T follicular helper cell (primary cell): ENCODE measurements at places on chromosomes 16 and 17.
A peak's percentile ranks its signal among the peaks of the same experiment; 100 is the strongest.

DNA sequence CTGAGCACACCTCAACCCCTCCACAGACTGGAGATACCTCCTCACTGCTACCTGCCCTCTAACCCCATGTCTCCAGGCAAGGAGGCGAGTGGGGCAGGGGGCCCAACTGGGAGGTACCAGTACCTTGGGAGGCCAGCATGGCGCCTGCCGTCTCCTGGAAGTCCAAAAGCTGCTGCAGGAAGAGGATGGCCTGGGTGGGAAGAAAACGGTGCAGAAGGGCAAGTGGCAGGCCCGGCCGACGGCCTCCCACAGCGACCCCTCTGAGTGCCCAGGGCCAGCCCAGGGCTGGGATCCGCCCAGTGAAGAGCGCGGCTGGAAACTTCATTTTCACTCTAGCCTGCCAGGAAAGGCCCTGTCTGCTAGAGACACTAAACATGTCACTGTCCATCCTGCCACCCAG is 8.5 kb downstream of the ZACN start:
- DNase-seq = no peak

DNA sequence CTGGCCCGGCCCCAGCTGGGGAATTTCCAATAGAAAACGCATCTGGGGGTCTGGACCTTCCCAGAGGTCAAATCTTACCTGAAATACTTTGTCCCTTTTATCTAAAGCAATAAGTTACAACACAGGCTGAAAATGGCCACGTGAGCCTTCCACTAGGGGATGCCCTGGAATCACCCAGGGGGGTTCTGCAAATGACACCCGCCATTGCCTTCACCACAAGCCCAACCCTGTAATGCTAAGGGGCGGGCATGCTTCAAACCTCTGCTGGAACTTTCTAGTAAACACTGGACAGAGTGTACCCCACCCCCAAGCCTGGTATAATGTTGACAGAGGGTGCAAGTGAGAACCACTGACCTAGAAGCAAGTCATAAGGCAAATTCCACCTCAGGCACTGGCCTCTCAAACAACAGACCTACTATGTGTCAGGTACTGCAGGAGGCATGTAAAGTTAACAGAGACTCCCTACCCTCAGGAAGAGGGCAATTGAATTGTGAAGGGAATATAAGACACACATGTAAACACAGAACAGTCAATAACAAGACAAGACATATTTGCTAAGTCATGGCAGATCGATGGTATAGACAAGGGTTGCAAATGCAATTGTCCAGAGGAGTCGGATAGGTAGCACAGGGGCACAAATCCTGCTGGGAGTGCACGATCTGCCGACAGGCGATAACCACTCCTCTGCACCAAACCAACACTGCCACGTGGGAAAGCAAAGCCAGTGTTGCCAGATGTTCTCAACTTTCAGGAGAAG is 59.0 kb downstream of the ARHGAP17 start:
- DNase-seq = no peak

DNA sequence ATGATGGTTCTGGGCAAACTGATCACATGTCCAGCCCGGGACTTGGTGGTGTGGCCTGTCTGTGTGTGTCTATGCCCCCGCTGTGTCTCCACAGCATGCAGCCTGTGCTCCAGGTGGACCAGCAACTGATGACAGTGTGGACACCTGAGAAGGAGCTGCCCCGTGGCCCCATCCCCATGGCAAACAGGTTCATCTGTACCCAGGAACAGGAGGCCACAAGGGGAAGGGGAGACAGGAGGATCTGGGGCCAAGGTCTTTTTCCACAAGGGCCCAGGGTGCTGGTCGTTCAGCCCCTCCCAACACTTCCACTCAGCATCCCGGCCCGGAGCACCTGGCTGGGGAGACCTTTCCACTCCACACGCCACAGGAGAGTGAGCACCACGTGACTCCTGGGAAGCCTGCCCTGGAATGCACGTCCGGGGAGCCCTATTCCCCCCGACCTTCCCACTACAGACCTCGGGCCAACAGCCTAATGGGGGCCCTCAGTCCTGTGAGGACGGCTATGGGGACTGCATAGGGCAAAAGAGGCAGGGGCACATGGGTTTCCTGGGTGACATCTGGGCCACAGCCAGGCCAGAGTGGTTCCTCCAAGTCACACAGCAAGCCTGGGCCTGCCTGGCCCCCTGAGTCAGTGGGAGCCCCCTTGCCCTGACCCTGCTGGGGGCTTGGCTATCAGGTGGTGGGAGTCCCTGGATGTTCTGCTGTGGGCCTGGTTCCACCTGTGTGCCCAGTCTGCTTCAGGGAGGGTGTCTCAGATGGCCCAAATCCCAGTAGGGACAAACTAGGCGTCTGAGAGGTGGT is 20.8 kb upstream of the NXPH3 start:
- DNase-seq = no peak

DNA sequence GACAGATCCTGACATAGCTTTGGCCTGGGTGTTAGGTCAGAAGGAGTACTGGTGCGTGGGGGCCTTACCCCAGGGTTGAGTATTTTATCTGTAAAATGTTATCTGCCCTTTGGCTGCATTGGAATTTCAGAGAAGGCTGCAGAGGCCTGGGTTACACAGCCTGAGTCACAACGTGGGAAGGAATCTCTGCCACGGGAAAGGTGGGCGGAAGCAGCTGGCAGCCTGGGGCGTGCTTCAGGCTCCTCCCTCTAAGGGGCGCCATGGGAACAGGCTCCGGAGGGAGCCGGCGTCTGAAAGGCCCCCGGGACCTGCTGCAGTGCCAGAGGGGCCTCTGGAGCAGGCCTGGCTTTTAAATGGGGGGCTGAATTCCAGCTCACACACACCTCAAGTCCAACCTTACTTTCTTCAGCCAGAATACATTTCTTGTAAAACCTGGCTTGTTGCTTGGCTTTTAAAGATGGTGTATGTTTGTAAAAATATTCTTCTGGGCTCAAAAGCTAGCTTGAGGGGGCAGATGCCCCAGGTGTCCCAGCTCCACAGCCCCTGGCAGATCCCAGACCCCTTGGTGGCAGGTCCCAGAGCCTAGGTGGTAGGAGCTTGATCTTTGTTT is 142.2 kb downstream of the RAB11FIP4 start:
- DNase-seq = no peak

DNA sequence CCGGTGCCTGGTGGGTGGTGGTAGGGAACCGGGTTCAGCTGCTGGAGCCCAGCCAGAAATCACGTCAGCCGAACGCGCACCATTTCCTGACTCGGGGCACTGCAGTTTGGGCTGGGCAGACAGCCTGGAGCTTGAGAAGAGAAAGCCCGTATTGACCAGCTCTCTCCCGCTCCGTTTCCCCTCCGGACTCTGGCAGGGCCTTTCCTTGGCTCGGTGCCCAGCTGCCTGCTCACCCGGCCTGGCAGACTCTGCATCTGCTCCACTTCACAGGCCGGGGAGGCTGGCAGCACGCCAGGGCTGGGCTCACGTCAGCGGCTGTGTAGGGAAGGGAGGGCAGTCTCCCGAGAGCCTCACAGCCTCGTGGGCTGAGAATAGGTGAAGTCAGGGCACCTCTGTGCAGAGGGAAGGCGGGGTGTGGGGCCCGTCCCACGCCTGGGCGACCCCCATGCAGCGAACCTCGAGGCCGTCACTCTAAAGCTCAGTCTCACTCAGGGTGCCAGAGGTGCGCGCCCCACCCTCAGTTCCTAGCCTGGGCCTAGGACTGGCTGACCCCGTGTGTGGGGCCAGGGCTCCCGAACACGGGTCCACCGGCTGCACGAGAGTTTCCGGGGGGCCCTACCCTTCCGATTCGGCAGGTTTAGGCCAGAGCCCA is 59.1 kb downstream of the OR1D5 start:
- peak; percentile 49 for DNase-seq

DNA sequence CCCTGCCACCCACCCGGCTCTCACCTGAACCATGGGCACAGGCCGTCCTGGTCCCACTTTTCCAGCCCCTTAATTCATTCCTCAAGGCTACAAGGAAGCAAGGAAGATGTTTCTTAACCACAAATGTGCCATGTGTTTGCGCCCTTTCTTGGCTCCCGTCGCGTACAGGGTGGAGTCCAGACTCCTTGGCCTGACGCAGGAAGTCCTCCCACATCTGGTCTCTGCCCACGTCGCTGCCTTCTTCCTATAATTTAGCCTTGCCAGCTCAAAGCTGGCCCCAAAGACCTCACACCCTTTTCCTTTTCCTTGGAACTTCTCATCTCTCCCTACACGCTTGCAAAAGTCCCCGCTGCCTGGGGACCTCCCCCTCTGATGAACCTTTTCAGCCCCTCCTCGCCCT is 38.8 kb upstream of the BHLHA9 start:
- no peak for DNase-seq

GRCh38 chr16:54067322-54068065 is 219.1 kb downstream of the IRX3 start:
- DNase-seq = no peak

DNA sequence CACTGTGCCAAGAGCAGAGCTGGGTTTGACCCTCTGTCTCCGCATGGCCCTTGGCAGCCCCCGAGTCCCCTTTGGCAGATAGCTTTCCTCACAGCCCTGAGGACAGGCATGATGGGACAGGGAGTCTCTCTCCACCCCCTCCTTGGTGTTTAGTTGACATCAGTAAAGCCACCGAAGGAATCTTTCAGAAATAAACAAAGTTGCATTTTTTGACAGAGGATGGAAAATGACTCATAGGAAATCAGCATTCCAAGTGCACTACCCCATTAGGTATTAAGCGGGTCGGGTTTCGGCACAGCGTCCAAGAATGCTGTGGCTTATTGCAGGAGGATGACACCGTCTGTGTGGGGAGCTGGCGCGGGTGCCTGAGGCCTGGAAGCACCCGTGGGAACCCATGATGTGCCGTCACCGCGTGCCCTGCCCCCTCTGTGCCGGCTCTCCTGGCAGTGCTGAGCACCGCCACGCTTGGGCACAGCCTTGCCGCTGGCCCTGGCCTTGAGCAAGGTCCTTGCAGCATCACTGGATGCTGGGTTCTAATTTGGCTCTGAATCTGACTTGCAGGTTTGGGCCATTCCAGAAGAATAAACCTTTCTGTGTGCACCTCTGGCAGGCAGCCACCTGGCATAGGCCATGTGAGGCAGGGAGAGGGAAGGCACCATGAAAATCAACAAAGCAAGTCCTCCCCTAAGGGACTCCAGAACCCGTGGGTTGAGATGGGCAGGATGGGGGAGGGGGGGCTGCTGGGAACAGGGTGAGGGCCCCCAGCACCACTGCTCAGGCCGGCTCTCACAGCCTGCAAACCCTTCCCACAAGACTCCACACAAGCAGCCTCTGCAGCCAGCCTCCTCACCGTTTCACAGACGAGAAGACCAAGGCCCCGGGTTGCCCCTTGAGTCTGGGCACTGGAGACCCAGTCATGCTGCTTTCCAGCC is 50.5 kb upstream of the ZNF469 start:
- no peak for DNase-seq

DNA sequence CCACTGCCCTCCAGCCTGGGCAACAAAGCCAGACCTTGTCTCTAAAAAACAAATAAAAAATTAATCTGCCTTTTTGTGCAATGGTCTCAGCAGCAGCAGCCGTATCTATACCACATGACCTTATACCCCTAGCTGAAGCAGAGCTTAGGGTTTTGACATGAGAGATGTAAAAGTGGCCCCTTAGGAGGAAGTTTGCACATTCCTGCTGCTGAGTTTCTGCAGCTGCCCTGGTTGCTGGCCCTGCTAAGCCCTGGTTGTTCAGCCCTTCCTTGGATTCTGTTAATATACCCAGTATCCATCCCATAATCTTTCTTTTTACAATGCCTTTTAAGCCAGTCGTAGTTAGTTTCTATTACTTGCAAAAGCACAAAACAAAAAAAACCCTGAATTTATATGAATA is 33.0 kb upstream of the PRKCB start:
- no peak for DNase-seq

- no peak for DNase-seq
Measured at GRCh38 chr17:22277595-22277994, 585.3 kb downstream of the KCNJ18 start.

GRCh38 chr17:58092101-58092796 is 9.0 kb downstream of the DYNLL2 start:
- DNase-seq = no peak

- no peak for DNase-seq
Measured at GRCh38 chr17:76370261-76370993, 14.0 kb upstream of the SPHK1 start.

GRCh38 chr17:29369831-29370735 is 20.1 kb upstream of the TAOK1 start:
- peak; percentile 25 for DNase-seq

GRCh38 chr17:2996810-2997670 is 66.4 kb downstream of the OR1D5 start:
- DNase-seq = no peak

DNA sequence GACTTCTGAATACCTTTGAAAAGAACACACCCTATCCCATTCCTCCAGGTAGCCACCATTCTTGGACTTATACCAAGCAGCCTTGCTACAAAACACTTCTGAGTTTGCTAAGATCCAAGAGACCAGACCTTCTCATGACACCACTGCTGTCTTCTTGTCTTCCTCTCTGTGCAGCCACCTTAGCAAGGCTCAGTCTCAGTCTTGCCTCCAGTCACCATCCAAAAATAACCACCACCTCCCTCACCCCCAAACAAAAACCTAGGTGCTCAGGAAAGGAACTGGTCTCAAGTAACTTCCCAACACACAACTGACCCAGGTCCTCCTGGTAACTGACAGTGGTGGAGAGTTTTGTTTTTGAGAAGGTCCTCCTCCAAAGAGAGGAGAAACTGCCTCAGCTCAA is 90.9 kb upstream of the CORO6 start:
- no peak for DNase-seq

- DNase-seq = no peak
Measured at GRCh38 chr17:72065556-72065955, 55.3 kb upstream of the SOX9 start.

- DNase-seq = no peak
Measured at GRCh38 chr17:38777641-38778250, 21.6 kb downstream of the PIP4K2B start.

DNA sequence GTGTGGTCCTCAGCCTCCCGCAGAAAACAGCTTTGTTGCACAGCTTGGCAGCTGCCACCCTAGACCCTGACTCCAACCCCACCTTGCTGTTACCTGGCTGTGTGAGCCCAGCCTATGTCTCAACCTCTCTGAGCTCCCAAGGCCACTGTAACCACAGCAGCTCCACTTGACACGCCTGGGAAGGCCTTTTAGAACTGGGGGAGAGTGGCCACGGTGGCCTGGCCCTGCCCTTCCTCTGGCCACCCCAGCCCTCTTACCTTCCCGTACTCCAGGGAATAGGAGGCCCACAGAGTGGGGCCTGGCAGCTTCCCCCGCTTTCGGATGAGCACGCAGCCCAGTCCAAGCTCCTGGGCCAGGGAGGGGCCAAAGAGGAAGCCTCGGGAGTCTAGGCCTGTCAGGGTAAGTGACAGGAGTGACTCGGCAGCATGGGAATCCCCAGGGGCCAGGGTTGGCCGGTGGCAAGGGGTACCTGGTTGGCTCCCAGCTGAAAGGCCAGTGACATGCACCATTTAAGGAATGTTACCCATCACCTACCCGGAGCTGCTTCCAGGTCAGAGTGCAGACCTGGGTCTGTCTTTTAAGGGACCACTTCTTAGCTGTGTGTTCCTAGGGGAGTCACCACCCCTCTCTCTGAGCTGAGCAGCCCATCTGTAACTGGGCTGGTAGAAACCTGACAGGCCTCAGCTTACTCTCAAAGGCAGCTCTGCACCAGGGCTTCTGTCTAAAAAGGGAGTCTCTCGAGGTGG is 1.4 kb downstream of the APRT start:
- DNase-seq = no peak
